ENCODE measurements at places on chromosomes 13 and 19.

GRCh38 chr13:26984337-26984736, 187.3 kb downstream of the USP12 start:
- no peak for DNase-seq

GRCh38 chr13:89602655-89603054, 1744.8 kb upstream of the MIR17HG start:
- no peak for DNase-seq

GRCh38 chr13:100506600-100507422, 81.8 kb downstream of the GGACT start:
- DNase-seq = no peak

- DNase-seq = no peak
Measured at GRCh38 chr19:58516964-58517833, 2.4 kb downstream of the ZBTB45 start.

GRCh38 chr19:18349524-18350128, 9.2 kb downstream of the PGPEP1 start:
- DNase-seq = peak; percentile 88

DNA sequence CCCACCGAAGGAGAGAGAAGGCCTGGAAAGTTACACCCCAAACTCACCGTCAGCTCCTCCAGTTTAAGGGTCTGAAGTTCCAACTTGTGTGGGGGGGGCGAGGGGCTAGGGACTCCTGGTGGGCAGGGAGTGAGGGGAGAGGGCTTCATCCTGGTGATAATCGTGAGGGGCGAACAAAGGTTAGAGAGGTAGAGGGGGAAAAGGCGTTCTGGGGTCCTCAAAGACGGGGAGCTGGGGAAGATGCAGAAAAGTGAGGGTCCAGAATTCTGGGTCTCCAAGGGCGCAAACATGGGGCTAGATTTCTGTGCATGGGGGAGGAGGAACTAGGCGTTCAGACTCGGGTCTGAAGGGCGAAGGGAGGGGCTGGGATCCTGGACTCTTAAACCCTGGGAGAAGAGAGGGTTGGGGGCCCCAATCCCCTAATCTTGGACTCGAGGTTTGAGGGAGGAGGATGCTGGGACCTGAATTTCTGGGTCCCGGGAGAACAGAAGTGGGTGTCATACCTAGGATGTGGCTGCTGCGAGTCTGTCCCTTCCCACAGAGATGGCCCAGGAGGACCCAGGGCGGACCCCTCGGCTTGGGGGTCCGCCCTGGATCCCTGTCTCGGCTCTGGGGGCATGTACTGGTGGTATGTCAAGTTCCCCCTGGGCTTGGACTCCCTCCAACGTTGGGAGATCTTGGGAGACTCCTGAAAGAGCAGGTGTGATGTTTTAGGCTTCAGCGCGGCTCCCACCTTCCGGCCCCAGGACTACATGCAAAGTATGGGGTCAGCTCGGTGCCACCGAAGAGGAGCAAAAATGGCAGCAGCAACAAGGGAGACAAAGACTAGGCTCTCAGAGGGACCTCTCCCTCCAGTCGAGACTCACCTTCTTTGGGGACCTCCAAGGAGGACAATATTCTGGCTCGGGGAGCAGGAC, 4.5 kb downstream of the MAMSTR start:
- no peak for DNase-seq
